ENCODE measurements at places on chromosomes 7 and 10.

DNA sequence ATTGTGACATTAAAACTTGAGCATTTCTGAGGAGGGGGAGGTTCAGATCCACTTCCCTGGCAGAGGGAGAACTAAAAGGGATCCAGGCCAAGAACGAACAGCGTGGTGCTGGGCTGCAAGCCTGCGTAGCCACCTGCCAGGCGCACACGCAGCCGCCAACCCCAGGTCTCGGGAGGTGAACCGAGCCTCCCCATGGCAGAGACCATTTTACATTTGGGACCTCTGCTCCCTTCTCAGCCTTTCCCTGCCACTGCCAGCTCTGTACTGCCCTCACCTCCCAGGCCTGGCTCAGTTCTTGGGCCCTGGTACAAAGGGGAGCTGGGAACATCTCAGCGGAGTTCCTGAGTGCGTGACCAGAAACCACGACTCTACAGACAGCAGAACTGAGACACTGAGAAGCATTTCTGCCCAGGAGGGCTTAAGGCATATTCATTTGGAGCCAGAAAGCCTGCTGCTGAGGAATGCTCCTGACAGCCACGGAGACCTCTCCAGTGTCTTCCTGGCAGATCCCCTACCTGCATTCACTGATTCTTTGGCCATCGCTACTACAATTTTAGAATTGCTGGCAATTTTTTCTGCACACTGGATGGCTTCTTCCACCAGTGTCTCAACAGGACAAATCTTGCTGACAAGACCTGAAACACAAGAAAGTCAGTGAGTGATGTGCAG, 7.6 kb downstream of the ECHS1 start:
- DNase-seq = no peak

DNA sequence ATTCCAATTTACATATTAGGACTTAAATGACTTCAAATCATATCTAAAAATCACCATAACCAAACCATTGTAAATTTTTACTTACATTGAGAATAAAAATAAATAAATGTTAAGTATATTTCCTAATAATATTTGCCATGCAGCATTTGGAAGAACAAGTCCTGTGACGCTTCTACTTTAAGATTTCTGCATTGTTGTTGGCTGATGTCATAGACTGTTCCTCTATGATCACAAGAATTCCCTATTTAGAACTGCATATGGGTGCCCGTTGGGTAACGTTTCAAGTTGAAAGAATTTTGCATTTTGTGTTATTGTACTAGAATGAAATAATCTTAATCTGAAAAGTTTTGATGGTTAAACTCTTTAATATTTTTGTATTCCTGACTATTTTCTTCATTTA, 5.1 kb upstream of the ITGB1 start:
- no peak for DNase-seq

DNA sequence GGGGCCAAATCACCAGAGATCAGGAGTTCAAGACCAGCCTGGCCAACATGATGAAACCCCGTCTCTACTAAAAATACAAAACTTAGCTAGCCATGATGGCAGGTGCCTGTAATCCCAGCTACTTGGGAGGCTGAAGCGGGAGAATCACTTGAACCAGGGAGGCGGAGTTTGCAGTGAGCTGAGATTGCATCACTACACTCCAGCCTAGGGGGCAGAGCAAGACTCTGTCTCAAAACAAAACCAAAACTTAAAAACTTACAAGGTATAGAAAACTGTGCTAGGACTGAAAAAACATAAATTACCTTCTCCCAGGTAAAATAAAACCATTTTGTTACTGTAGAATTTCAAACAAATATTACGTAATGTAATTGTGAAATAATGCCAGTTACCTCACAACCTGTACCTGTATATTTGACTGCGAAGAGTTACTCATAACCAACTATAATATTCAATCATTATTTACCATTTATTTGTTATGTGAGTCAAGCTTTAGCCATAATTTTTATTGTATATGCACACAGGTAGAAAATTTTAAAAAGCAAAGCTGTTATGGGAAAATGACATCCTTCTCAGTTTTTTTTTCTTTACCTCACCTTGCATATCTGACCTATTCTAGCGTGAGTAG, 180.9 kb downstream of the SEMA3A start:
- no peak for DNase-seq

- peak; percentile 23 for DNase-seq
Observed at GRCh38 chr10:96610817-96611216, 24.0 kb upstream of the TM9SF3 start.

DNA sequence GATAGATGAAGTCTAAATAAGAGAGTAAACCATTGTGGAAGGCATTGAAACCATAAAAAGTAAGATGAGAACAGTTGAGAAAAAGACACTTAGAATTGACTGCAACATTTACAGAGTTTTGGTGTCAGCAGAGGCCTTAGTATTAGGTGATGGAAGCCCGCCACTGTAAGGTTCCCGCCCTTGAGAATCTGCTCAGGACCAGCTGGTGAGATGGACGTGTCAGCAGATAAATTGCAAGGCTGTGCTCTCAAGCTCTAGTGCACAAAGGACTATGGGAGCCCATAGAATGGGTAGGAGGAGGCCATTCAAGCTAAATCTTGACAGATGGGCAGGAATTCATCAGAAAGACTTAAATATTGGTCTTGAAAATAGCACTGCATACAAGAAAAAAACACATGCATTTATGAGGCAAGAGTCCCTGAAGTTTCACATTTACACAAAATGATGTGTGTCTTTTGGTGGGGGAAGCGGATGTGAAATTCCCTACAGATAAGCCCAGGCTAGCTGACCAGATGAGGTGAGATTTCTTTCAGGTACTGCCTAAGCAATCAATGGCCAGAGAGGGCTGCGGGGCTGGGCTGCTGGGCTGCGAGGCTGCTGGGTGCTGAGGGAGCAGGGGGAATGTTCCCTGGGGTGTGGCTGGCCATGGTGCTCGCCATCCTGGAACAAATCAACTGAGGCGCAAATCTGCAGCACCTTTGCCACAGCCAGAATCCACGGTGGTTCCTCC, 42.5 kb downstream of the SYPL1 start:
- no peak for DNase-seq

GRCh38 chr7:84039432-84039831, 155.2 kb downstream of the SEMA3A start:
- no peak for DNase-seq

- peak; percentile 54 for DNase-seq
Observed at GRCh38 chr10:116444527-116445142, 17.0 kb downstream of the PNLIPRP3 start.
